Thoracic aorta endothelial cell (primary cell): ENCODE measurements at places on chromosomes 6 and 20. TPM values are rescaled to one million over a fixed set of nuclear protein-coding genes. Genes with fewer than 3 reads are reported as not detected.

Gene EYA4
- total RNA-seq = under 0.01 TPM in 1 of 2 replicates, not detected in the other

Gene JPH2
- total RNA-seq = not detected in 2 replicates

Gene IL17F
- total RNA-seq = not detected in 2 replicates

Gene TCF15
- 0.13 and 0.14 TPM in 2 replicates for total RNA-seq

Gene FNDC1
- under 0.01 TPM in 1 of 2 replicates, not detected in the other for total RNA-seq

Gene SLC25A27
- 1.7 and 4.2 TPM in 2 replicates for total RNA-seq

Gene PAX1
- under 0.01 TPM in 1 of 2 replicates, not detected in the other for total RNA-seq
